Jurkat, Clone E6-1 (cell line): ENCODE measurements at places on chromosomes 6 and 20.

DNA sequence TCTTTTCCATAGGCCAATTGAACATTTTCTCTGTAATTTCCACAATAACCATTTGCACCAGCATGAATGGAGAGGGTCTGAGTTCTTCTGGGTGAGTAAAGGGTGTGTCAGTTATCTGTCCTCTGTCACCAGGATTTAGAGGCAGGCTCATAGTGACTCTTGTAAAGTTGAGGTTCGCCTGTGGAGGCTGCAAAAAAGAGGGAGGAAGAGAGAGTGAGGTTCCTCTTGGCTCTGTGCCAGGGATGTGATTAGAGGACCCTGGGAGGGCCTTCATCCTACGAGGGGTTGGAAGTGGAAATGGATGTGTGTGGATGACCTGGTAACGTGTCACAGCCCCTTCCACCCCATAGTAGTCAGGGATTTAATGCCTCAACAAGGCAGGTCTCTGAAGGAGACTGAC, 242.0 kb downstream of the ESR1 start:
- no peak for DNase-seq

GRCh38 chr6:3151691-3152090, 5.7 kb downstream of the TUBB2A start:
- no peak for DNase-seq

DNA sequence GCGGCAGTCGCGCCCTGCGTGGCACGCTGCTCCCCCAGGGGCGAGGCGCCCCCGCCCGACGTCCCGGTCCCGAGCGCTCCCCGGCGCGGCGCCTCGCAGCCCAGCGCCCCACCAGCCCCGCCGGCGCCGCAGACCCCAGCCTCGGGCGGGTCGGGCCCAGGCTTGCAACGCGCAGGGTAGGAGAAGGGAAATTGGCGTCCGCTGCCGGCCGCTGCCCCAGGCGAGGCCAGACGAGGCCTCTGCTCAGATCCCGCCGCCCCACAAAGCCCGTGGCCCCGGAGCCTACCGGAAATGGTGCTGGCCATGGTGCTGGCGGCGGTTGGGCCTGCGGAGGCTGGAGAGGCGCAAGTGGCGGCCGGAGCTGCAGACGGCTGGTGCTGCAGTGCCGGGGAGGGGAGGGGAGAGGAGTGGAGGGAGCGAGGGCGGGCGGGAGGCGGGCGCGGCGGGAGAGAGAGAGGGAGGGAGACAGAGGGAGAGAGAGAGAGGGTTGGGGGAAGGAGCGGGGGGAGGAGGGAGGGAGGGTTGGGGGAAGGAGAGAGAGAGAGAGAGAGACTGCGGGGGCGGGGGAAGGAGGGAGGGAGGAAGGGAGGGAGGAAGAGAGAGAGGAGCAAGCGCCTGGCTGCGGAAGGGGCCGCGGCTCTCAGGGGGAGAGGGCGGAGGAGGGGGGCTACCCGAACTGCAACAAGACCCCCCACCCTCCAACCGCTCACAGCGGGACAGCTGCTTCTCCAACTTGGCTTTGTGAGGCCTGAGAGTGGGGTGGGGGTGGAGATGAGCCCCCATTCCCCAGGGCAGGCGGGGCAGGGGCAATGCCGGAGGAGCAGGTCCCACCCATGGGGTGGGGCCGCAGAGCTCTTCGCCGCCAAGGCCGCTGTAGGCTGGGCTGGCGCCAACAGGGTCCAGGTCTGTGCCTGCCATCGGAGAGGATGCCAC, at the start of gene STMN3:
STMN3 (minus strand) TSS at position 384 of the 933 bp plus-strand sequence; CDS start at position 305, 79 bp downstream.
- DNase-seq, result peak; percentile 89

GRCh38 chr6:25469797-25470388, 182.1 kb upstream of the SCGN start:
- DNase-seq, result no peak

GRCh38 chr20:33477386-33478234, 12.3 kb upstream of the CBFA2T2 start:
- no peak for DNase-seq

DNA sequence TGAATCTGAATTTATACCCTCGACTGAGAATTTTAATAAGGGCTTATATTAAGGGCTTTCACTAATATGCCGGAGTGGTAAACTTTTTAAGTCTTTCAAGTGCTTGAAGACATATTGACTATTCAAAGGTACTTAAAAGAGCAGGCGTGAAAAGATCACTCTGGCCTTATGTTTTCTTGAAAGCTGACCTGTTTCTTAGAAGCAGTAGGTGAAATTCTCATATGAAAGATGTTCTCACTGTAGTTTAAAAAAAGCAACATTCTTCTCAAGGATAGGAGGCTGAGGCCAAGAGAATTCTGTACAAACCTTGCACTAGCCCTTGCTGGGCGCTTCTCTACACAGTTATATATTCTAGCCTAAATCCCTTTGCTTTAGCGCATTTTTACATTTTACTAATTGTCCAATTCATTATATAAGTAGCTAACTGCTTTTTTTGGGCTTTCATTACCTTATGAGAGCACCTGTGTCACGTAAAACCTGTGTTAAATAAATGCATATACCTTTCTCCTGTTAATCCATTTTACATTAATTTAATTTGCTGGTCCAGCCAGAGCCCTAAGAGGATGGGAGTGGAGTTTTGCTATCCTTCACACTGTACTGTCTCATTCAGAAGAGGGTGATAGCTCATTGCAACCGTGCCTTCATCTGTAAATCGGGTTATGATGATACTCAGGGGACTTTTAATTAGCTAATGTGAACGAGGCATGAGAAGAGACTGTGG, 59.6 kb upstream of the HFE start:
- DNase-seq, result no peak

GRCh38 chr20:25077610-25078169, 4.3 kb downstream of the VSX1 start:
- no peak for DNase-seq

DNA sequence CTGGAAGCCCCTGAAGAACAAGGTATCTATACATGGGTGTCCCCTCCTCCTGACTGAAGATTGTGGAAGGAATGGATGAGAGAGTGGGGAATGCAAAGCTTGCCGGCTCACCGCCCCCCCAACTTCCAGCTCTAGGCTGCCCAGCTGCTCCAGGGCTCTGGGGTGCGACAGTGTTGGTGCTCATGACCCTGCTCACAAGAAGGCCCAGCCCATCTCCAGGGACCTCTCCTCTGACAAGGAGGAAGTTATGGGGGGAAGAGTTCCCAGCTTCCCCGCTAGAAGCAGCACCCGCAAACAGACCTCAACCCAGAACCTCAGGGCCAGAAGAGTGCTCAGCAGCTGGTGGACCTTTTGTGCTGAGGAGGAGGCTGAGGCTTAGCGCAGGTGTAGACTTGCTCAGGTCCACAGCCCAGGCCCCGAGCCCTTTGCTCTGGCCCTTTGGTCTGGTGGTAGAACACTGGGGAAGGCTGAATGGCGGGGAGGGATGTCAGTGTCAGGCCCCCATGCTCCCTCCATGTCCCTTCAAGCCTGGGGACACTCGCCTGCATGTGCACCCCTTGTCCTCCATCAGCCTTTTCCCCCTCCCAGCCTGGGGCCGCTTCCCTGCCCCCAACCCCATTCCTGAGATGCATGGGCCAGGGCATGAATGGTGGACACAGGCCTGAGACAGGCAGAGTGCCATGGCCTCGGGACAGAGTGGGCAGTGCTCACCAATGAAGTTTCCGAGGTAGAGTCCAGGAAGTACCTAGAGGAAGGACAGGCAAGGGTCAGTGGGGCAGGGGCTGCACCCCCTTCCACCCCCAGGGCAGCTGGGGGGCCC, 1.3 kb downstream of the DUSP15 start:
- no peak for DNase-seq

DNA sequence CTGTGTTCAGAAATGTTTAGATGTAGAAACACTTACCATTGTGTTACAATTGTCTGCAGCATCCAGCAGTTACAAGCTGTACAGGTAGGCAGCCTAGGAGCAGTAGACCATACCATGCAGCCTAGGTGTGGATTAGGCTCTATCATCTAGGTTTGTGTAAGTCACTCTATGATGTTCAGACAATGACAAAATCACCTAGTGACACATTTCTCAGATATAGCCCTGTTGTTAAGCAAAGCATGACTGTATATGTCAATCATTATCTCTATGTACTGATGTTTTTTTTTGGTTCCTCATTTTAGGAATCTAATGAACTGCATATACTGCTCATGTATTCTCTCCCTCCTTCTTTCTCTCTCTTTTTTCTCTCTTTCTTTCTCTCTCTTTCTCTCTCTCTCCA, 22.2 kb downstream of the CST8 start:
- no peak for DNase-seq

GRCh38 chr6:105116150-105116549, 63.7 kb downstream of the POPDC3 start:
- no peak for DNase-seq

- DNase-seq, result no peak
Observed at GRCh38 chr6:158329531-158329930, 17.3 kb downstream of the TULP4 start.

DNA sequence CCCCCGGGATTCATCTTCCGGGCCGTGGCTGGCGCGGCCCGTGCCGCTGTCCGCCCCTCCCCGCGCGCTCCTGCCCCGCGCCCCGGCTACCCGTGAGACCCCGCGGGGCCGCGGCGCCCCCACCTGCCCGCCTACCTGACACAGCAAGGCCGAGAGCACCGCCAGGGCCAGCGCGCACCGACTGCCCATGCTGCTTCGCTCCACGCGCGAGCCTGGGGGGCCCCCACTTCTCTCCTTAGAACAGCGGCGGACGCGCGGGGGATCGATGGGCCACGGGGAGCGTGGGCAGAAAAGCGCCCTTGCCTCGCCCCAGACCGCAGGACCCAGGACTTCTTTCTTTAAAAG, 955 bp downstream of the DLL1 start:
- no peak for DNase-seq

DNA sequence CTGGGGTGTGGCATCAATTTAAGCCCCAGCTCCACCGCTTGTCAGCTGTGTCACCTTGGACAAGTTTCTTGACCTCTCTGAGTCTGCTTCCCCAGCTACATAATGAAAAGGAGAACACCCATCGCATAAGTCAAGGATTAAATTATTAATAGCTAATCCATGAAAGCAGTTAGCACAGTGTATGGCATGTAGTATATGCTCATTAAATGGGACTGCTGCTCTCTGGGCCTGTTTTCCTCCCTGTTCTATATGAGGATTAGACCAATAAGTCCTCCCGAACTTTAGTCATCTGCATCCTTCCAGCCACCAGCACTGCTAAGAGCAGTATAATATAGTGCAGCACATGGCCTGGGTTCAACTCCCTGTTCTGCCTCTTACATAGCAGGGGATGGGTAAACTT, 19.7 kb downstream of the ETV7 start:
- no peak for DNase-seq

DNA sequence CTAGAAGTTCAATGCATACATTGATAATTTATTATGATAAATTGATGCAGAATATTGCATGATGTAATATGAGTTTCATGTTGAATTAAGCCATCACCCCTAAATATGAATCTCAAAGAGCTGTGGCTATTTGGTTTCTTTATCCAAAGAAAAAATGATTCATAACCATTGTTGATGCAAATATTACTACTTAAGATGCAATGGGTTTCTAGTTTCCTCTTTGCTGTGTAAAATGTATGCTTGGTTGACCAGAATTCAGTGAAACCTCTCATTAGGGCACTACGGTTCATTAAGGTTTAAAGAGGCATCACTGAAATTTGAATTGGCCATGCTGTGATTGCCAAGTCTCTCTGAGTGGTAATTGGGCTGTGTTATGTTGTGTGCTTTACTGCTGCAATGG, 492.5 kb upstream of the FLRT3 start:
- DNase-seq, result no peak

GRCh38 chr6:15472621-15473020, 190.2 kb downstream of the DTNBP1 start:
- no peak for DNase-seq

GRCh38 chr20:15882553-15882952, 690.7 kb downstream of the KIF16B start:
- no peak for DNase-seq

DNA sequence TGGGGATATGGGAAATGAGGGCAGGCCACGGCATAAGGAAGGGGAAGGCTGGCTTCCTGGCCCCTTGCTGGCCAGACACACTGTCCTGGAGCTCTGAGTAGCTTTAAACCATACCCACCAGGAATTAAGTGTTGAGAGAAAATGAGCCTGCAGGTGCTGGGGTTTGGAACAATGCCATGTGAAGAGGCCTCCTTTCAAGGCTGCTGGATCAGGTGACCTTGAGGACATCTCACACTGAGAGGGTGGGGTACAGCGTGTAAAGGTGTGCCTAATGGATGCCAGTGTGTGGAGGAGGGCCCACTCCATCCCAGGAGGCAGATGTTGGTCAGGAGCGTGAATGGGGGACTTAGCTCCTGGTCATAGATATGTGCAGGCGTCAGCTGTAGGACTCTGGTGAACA, 74.8 kb upstream of the MLN start:
- no peak for DNase-seq

- DNase-seq, result peak; percentile 72
Observed at GRCh38 chr6:68572525-68572924, 62.6 kb upstream of the ADGRB3 start.

DNA sequence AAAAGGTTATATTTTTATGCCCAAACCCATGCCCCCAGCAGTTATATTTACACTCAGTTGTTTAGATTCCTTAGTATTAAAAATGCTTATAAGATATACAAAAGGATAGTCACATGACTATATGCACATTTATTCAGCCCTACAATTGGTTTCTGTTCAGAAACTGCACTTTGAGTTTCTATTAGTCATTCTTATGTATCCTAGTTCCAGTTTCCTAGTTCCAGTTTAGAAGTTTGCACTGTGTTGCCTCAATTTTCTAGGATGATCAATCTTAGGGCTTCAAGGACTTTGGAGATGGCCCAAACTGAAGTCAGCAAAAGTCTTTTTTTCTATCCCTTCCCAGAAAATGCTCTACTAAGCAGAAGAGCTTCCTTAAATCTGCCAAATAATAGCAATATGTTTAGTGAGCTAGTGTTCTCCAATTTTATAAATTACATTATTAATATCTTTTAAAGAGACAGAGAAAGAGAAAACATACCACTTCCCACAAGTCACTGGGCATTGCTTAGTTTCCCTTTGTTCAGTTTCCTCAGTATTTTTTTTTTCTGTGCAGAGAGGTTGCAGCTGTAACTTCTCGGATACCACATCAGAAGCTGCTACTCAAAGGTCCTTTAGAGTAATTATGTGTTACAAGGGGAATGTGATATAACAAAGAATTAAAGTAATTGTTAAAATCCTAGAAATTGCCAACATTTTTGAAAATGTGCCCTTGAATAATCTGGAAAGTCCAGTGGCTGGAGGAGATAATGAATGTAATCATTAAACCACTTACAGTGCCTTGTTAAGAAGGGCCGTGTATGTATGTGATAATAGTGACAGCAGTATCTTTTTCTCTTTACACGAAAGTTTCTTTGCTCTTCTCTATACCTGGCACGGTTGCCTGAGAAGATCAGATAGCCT, 138.8 kb downstream of the KHDRBS2 start:
- DNase-seq, result no peak

- peak; percentile 8 for DNase-seq
Observed at GRCh38 chr6:20952699-20953474, 418.6 kb downstream of the CDKAL1 start.

DNA sequence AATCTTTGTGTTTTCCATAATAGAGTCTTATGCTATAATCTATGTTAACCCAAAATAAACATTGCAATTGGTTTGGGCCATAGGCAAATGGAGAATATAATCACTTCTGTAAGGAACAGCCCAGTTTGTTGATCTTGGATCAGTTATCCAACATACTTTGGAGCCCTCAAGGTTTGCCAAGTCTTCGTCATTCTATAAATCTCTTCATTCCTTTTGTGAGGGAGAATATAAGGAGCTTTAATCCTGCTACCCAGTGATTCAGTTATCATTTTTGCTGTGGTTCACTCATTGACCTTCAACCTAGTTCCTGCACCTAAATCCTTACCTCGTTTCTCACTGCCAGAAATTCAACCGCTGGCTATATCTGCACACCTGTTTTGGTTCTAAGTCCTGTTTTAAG, 500.3 kb upstream of the PTCHD4 start:
- no peak for DNase-seq

GRCh38 chr20:38205001-38205400, 39.9 kb upstream of the TGM2 start:
- DNase-seq, result no peak
